ENCODE measurements at places on chromosomes 2 and 18.

DNA sequence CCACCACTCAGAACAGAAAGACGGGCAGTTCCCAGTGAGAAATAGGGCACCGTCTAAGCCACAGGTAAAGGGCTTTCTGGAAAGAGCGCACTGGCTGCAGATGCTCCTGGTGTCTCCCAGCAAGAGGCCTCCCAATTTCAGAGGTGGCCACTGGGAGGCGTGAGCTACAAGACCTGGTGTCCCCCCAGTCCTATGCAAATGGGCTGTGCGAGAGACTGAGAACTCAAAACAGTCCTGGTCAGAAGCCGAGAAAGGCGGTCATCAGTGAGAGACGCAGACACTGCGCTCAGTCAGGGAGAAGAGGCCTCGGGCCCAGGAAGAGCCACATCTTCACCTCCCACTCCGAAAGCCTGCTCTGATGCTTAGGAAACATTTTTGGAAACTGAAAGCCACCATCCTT lies 179.5 kb downstream of the EIPR1 start:
- DNase-seq = no peak

- DNase-seq = no peak
Measured at GRCh38 chr2:241620419-241620769, 16.6 kb downstream of the THAP4 start.

DNA sequence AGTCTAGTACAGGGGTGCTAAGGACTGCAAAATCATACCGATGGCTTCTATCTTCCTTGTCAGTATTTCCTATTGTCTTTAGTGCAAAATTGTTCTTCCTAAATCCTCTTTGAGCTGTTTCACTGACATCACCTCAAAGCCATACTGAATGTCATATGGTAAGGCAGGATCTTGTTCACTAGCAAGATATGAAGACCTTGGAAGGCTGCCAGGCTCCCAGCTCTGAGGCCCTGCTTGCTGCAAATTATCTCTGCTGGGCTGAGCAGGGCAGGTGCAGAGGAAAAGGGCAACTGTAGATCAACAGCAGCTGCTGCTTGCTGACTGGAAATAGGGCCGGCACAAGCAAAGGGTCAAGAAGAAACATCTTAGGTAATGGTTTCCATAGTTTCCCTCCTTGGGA lies 58.2 kb downstream of the PMAIP1 start:
- DNase-seq = peak; percentile 57

GRCh38 chr2:37394263-37394662 lies 49.8 kb downstream of the QPCT start:
- DNase-seq = no peak

DNA sequence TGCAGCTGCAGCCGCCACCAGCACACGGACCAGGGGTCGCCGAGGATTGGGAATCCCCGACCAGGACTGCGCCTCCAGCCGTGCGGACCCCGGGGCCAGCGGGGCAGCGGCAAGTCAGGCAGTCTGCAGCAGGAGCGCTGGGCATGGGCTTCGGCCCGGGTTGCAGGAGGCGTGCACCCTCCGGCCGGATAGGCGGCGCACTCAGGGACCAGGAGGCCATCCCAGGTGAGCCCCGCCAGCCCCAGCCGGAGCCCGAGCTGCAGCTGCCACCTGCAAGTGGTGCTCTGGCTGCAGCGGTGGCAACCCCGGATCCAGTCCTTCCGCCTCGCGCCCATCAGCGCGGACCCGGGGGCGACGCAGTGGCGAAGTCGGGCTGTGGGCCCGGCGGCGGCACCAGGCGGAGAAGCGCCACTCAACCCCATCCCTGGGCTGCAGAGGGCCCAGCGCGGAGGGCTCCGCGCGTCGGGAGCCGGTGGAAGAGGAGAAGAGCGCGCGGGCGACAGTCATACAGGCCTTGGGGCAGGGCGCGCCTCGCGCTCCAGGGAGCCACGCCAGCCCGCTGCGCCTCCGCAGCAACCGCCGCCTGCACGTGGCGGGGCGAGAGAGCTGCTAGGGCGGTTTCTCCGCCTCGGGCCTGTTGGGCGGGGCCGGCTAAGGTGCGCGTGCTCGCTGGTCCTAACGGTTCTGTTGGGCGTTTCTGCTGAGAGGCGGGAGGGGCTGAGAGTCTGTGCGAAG lies 73.8 kb downstream of the RPIA start:
- peak; percentile 55 for DNase-seq

- no peak for DNase-seq
Measured at GRCh38 chr2:80943487-80943886, 638.9 kb upstream of the LRRTM1 start.

DNA sequence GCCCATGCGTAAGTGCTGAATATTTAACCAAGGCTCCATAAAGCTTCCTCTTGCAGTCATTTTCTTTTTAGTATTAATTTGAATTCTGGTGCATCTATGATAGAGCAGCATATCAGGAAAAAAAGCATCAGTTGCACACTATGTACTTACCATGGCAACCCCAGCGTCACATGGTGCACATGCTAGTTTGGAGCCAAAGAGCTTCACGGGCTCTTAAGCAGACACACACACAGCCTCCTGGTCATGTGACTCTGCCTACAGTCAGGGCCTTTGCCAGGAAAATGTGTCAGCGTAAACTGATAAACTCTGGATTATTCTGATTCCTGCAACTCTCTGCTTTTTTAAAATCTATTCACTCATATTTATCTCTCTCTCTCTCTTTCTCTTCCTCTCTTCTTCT lies 30.2 kb downstream of the NYAP2 start:
- DNase-seq = peak; percentile 9

- no peak for DNase-seq
Measured at GRCh38 chr18:34431042-34431441, 206.3 kb upstream of the NOL4 start.

- no peak for DNase-seq
Measured at GRCh38 chr2:19872302-19872701, 29.5 kb downstream of the TTC32 start.

DNA sequence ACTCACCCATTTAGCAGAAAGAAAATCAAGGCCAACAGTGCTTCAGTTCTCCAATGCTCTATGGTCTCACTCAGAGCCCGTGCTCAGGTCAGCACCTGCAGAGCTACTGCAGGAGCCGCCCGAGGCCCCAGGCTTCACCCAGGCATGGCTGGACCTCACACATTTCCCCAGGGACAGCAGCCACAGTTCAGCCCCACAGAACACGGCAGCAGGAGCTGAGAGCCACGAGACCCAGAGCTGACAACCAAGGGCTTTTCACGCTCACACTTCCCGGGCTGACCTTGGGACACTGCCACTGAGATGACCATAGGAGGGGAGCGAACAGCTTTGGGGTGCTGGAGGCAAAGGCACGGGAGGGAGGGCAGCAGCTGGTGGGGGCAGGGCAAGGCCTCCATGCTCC lies 4.2 kb downstream of the TMEM18 start:
- DNase-seq = no peak

DNA sequence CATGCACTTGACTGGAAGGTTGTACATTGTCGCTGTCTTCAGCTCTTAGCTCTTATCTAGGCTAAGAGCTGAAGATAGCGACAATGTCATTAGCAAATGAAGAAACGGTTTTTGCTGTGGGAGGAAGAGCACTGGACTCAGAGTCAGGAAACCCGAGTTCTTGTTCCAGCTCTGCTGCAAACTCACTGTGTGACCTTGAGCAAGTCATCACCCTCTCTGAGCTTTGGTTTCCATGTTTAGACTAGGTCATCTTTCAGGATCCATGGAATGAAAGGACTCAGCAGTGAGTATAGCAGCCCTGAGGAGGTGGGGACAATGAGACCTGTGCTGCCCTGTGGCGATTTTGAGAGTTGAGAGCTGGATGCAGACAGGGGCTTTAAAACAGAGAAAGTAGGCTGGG lies 85.3 kb downstream of the ASAP2 start:
- no peak for DNase-seq

GRCh38 chr18:35038881-35039491 lies 2.2 kb upstream of the MAPRE2 start:
- no peak for DNase-seq

- DNase-seq = no peak
Measured at GRCh38 chr2:58756336-58756735, 515.2 kb upstream of the FANCL start.

Measured in NCI-H226 (cell line).